ENCODE measurements at places on chromosomes 11 and 22.

DNA sequence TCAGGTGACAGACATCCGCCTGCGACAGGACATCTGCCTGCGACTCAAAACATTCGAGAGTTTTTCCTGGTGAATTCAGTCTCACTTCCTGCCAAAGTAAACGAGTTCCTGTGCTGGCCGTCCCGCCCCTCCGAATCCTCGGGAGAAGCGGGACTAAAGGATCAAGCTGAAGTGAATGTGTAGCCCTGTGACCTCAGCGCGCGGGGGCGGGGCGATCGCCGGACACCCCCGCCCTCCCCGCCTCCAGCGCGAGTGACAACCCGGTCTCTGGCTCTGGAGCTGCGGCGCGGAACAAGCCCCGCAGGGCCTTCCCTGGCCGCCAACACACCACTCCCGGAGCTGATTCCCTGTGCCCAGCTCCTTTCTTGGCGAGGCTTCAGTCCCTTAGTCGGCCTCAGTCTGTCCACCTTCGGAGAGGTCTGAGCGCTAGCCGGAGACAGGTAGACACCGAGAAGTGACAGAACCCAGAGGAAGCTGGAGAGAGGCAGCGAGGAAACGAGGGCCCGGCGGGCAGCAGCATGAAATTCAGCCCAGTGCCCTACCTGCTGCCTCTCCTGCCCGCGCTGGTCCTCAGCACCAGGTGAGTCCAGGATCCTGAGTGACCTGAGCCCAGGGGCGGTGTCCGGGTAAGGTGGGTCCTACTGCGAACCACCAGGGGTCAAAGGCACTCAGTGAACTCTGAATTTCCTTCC lies 766.4 kb upstream of the LUZP2 start:
- ATAC-seq: no peak

DNA sequence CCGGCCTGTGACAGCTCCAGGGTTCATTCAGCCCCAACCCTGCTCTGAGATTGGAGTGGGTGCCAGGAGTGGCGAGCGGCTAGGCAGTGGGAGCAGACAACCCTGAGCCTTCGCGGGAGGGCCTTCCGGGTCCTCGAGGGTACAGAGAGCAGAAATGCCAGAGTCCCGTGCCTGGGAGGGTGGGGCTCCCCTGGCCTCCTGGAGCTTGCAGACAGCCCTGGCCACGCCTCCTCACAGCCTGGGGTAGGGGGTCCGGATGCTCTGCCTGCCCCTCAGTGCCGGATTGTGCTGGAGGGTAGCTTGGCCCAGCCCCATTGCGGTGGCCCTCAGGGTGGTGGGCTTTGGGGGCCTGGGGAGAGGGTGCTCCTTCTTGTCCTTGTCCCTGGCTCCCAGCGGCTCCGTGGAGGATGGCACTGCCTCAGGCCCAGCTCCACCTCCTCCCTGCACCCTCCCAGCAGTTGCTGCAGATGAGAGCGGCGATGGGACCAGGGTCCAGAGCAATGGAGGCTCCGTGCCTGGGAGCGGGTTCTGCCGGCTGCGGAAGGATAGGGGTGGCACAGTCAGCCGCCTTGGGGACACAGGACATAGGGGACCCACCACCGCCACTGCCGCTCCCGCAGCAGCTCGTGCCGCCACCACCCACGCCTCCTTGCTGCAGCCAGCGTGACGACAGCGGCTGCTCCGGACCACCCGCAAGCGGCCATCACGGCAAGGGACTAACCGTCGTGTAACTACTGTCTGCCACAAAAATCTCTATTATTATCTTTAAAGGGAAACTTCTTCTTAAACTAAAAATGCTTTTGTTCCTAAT lies 34.9 kb upstream of the OR10G7 start:
- ATAC-seq: peak; percentile 17

DNA sequence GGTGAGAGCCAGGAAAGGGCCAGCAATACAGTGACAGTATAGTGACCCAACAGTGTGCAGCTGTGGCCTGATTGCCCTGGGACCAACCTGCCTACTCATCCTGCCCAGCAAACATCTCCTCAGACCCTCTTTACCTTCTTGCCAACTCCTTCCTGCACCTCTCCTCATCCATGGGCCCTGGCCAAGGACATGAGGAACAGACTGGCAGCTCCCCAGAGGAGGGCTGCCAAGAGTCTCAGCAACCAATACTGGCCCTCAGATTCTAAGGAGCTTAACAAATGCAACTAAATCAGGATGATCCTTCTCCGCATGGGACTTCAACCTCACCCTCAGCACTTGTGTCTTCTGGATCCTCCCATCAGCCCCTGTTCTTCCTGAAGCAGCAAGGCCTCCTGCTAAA lies 77.0 kb downstream of the RPL27A start:
- ATAC-seq: no peak

DNA sequence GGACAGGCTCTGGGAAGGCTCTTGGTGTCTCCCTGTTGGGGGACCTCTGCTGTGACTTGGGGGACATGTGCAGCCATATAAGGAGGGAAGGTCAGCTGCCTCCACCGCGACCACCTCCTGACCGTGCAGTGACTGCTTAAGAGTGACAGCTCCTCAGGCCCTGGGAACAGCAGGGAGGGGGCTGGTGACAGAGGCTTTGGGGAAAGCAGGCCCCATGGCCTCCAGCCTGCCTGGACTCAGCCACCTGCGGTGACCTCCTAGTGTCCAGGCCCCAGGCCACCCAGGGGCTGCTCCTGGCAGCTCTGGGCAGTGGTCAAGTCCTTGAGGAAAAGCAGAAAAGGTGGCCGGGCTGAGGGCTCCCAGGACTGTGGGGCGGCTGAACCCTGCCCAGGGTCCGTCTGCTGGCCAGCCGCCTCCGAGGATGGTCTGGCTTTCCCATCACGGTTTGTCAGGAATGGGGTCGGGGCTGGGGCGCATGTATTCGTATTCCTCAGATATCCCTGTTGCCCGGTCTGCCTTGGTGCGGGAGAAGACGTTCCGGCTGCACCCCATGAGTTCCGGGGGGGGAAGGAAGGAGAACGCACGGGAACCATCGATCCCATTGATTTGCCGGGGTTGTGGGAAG lies 96.8 kb downstream of the WNT7B start:
- ATAC-seq: no peak

DNA sequence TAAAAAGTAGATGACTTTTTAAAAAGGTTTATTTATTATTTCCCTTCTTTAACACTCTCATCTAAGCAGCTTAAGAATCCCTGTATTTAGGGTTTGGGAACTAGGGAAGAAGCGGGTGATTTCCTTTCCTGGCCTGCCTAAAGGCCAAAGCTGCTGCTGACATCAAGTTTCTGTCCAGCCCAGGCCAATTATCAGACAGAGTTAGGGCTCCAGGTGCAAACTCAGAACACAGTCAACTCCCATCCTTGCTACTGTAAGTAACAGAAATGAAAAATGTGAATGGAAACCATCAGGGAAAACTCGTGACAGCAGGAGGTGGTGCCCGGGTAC lies 108.9 kb downstream of the CCDC81 start:
- no peak for ATAC-seq

GRCh38 chr22:36286096-36286957 lies 33.4 kb downstream of the APOL1 start:
- peak; percentile 81 for ATAC-seq

- peak; percentile 56 for ATAC-seq
These were observed at the start of gene EP300 for GRCh38 chr22:41092023-41092817. Gene EP300 (plus strand): TSS chr22:41092592. CDS start chr22:41093005, 413 bp downstream.

- no peak for ATAC-seq
These were observed 68.8 kb upstream of the SCUBE2 start for GRCh38 chr11:9160166-9160565.

GRCh38 chr22:40491990-40492631 lies 121.7 kb downstream of the SGSM3 start:
- peak; percentile 50 for ATAC-seq

DNA sequence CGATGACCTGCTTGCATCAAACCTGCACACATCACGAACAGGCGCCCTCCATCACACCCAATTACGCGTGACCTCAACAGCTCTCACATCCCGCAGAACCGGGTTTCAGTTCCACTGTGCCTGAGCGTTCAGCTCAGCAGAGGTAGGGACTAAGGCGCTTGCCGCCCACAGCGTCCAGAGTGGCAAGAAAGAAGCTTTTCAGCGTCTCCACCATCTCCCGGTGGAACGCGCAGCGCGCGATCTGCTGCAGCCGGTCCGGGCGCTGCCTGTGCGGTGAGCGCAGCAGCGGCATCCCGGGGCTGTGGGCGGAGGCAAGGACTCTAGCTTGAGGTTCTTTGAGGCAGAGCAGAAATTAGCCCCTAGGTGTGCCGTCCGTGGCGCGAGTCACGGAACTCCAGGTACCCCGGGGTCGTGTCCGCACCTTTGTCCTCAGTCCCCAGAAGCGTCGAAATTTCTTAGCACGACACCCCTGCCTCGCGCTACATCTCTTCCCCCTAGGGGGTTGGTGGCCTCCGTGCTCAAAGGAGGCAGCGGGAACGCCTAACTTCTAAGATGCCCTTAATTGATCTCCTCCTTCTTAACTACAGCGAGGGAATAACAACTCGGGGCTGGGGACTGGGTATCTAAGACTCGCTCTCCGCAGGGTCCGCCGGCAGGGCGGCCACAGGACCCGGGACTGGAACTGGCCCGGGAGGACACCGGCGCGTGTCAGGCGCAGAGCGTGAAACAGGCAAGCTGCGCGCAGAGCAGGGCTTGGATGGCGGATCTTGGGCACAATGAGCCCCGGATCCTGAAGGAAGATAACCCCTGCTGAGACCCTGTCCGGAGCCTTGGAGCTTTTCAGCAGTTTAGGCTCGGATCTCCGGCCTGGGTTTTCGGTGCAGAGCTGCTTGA lies 1.7 kb upstream of the CALCA start:
- ATAC-seq: no peak

- ATAC-seq: no peak
These were observed 103.5 kb downstream of the DDX10 start for GRCh38 chr11:108768370-108768769.

GRCh38 chr22:45163099-45163450 lies 650 bp upstream of the NUP50 start:
- ATAC-seq: peak; percentile 48

- no peak for ATAC-seq
These were observed 19.3 kb downstream of the SYN3 start for GRCh38 chr22:33038836-33039235.

- ATAC-seq: no peak
These were observed 64.1 kb downstream of the PPP6R3 start for GRCh38 chr11:68524681-68525080.

GRCh38 chr22:22074634-22075381 lies 92.2 kb upstream of the TOP3B start:
- no peak for ATAC-seq

- ATAC-seq: no peak
These were observed 16.4 kb downstream of the PPM1F start for GRCh38 chr22:21936151-21936775.

DNA sequence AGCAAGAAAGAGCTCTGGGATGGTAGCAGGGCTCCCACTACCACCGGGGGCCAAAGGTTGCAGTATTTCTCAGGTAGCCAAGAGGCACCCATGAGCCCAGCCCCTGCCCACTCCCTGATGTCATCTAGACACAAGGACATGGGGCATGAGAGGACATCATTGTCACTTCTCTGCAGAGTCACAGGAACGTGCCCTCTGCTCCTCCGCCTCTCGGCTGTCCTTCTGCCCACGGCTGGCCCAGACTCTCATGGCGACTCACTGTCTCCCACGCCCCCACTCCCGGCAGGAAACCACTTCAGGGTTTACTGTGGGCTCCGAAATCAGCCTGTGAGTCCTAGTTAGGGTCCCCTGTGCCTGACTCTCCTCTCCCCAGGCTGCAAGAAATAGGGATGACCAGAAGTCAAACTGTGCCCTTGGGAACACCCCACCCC lies 1.8 kb upstream of the GAL start:
- ATAC-seq: no peak

GRCh38 chr11:116311206-116311605 lies 461.6 kb downstream of the BUD13 start:
- no peak for ATAC-seq
